ENCODE measurements at places on chromosomes 3 and 15.

DNA sequence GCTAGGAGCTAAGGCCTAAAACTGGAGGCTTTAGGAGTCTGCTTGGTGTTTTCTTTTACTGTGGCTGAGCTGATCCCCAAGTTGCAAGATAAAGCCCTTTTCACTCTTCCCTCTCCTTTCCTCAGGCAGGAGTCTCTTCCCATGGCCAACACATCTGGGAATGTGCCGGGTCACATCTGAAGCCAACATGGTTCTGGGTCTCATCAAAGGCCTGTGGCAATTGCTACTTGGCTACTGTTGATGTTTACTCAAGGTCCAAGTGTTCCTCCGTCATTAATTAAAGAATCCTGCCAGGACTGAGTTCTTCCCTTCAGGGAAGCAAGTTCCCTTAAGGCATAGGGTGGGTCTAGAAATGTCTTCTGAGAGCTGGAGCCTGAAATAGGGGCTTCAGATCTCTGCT is 230.2 kb downstream of the GBE1 start:
- no peak overlapping the region for H3K27ac ChIP-seq
- no peaks in the 10 kb centered on the region for H3K27me3 ChIP-seq
- no peaks in the 10 kb centered on the region for H3K36me3 ChIP-seq
- H3K4me3 ChIP-seq = no peak overlapping the region

DNA sequence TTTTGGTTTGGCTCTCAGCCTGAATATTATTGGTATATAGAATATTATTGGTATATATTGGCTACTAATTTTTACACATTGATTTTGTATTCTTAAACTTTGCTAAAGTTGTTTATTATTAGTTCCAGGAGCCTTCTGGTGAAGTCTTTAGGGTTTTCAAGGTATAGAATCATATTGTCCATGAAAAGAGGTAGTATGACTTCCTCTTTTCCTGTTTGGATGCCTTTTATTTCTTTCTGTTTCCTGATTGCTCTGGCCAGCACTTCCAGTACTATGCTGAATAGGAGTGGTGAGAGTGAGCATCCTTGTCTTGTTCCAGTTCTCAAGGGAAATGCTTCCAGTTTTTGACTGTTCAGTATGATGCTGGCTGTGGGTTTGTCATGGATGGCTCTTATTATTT is 107.3 kb upstream of the LIPC start:
- no peak overlapping the region for H3K4me3 ChIP-seq
- no peaks in the 10 kb centered on the region for H3K27me3 ChIP-seq
- no peak overlapping the region for H3K27ac ChIP-seq
- no peaks in the 10 kb centered on the region for H3K4me1 ChIP-seq

DNA sequence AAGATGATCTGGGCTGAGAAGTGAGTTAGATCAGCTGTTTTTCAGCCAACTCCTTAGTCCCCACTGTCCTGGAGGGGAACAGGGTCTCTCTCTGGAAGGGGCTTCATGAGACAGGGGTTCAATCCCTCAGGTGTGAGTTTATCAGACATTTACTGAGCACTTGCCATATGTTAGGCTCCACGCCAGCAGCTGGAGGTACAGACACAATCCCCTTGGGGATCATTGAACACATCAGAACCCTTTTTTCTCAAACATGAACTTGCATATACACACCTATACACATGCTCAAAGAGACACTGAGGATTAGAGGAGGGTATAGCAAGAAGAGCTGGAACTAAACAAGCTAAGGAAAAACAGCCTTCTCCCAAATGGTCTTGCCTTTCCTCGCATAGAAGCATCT is 5.5 kb upstream of the BMF start:
- DNase-seq = no peak
- H3K36me3 ChIP-seq = no peaks in the 10 kb centered on the region
- H3K4me3 ChIP-seq = no peak overlapping the region
- H3K27ac ChIP-seq = no peak overlapping the region
- no peaks in the 10 kb centered on the region for H3K27me3 ChIP-seq

DNA sequence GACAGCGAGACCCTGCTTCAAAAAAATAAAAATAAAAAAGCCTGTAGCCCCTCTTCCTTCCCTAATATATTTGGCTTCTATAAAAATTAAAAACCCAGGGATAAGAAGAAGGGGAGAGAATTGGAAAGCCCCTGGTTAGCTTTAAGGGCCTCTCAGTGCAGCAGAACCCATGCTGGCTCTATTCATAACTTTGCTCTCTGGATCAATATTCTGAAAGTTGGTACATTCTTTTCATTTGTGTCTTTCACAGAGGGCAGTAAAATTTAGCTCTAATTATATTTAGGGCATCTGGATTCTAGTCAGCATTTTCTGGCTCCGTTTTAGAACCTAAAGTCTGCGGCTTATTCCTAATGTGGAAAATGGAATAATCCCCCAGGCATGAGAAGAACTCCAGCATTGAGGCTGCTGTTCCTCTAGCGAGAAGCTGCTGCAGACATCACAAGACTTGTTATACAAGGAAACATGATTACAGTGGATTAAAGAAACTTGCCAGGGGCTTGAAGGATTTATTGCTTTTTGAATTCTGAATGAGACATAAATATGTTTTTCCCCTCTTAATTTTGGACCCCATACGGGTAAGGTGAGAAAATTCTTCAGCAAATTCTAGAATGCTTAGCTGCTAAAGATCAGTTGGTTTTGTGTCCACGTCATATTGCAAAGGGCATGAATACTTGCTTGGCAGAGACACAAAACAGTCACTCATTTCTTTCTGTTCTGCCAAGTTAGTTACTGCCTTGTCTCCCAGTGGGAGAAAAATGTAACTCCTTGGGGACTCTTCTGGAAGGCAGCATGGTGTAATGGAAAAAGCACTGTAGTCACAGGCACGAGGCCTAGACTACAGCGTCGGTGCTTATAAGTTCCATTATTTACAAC is 177.7 kb downstream of the VGLL4 start:
- H3K27ac ChIP-seq = peak overlapping the region; percentile 77
- peaks cover 5% of the 10 kb centered on the region for H3K4me1 ChIP-seq
- no peak for DNase-seq
- no peak overlapping the region for H3K4me3 ChIP-seq
- no peaks in the 10 kb centered on the region for H3K27me3 ChIP-seq
- H3K36me3 ChIP-seq = no peaks in the 10 kb centered on the region

DNA sequence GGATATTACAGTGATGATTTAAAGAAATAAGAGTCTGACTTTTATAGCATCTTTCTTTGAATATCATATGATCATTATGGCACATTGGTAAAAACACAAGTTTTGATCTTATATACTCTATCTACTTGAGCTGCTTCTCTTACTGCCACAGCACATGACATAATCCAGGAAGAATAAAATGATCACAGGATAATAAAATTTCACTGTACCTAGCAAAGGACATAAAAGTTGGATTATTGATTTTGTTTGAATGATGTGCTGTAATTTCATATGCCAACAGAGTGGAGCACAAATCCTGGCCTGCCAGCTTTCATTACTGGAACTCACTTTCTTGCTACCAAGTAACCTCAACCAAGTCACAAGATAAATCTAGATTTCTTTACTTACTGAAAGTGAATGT is 162.1 kb upstream of the NANOGP8 start:
- H3K4me1 ChIP-seq = no peaks in the 10 kb centered on the region
- H3K36me3 ChIP-seq = no peaks in the 10 kb centered on the region
- no peaks in the 10 kb centered on the region for H3K27me3 ChIP-seq
